Naive thymus-derived CD4-positive, alpha-beta T cell (primary cell): ENCODE measurements at places on chromosomes 6 and 20.

- no peak for DNase-seq
These were observed 65.5 kb downstream of the PLCB4 start for GRCh38 chr20:9134346-9134745.

GRCh38 chr20:63378626-63379025, 17.5 kb upstream of the CHRNA4 start:
- DNase-seq = no peak

GRCh38 chr20:50627747-50628146, 63.6 kb downstream of the RIPOR3 start:
- DNase-seq = no peak

- no peak for DNase-seq
These were observed 2.1 kb downstream of the CALHM6 start for GRCh38 chr6:116463301-116463700.

DNA sequence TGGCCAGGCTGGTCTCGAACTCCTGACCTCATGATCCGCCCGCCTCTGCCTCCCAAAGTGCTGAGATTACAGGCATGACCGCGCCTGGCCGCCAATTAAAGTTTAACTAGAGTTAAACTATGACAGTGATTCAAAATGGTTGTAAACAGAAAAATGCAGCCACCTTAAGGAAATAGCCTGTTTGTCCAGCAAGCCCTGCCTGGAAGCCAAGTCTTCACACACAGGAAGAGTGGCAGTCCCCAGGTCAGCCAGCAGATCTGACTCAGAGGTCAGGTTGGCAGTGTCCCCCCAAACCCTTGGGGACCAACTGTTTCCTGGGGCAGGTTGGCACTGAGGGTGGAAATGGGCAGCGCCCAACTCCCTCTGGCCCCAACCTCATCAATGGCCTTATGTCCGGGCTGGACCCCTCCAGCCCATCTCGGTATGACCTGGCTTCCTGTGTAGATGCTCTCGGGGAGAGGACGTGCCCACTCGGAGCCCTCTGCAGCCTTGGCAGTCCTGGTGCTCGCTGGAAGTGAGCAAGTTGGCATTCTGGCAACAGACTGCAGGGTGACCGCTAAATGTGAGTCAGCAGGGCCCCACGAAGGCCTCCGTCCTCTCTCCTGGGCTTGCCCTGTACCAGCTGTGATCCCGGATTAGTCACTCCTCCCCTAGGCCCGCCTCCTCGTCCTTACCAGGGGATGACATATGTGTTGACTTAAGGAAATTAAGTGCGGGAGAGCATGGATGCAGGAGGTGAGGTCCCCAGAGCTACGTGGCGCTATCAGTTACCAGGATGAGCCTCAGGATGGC, 9.7 kb upstream of the HSP90AB1 start:
- DNase-seq = peak; percentile 44

DNA sequence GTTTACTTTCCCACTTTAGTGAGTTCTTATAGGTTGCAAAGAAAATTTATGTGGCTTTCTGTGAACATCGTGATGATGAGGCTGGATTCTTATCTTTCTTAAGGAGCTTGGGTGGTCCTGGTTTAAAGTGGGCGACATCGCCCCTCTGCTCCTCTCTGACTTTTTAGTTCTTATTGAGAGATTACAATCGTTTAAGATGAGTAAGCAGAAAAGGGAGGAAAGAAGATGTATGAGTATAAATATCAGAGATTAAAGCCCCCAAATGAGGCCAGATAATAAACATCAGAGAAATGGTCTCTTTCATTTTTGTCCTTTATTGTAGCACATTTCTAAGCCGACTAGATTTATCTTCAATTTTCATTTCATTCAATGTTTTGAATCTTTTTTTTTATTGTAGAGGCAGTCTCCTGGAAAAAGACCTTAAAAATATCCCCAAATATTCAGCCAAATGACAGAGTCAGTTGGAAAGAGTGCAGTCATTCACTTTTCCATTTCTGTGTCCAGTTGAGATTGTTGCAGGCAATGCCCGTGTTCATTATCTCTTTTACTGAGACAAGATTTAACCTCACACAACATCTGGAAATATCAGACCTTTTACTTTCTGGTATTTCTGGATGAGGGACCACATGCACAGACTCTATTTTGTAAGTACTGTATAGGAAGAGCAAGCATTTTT, 62.0 kb upstream of the PDE7B start:
- no peak for DNase-seq

DNA sequence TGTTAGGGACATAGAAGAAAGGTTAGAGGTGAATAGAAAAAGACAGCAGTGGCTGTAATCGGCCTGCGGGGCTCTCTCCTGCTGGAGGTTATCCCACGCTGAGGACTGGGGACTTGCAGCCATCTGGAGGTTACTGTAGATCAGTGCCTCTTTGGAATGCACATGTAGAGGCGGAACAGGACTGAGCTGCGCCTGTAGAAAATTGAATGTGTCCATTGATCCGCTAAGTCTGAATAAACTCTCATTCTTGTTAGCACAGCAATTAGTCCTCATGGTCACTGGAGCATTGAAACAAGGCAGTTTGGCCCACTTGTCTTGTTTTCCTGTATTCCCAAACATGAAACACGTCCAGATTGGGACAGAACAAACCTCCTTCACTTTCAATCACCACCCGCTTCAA, 46.3 kb upstream of the F13A1 start:
- DNase-seq = no peak

GRCh38 chr20:4243071-4243470, 227.7 kb upstream of the RNF24 start:
- DNase-seq = no peak

DNA sequence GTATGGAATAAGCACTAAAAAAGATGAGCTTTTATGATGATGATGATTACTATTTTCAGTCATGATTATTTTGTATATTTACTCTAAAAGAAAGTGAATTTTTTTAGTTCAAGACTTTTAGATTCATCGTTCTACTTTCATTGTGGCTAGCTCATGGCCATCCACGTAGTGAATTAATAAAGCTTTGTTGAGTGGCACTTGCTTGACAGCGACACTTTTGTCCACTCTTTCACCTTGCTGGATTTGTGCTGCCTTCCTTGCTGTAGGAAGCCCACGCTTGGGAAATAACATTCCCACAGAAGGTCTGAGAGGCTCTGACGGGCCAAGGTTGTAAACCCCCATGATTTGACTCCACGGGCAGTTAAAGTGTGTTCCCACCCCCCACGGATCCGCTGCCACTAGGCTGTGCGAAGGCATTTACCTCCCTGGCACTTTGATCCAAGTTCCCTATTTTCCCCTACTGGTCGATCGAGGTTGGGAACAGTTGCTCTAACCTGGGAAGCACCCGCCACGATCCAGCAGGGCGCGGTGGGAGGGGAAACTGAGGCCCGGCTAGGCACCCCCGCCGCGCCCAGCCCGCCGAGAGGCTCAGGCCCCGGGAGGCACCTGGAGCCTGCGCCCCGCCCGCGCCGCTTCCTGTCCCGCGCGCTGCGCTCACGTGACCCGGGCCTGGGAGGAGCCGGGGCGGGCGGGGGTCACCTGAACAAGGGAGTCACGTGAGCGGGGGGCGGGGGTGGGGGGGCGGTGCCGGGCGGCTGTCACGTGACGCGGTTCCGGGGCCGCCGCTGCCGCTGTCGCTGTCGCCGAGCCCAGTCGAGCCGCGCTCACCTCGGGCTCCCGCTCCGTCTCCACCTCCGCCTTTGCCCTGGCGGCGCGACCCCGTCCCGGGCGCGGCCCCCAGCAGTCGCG, at the start of gene IGF2R:
TSS of gene IGF2R (plus strand) at position 788 of the 909 bp plus-strand sequence. CDS start 165 bp downstream, outside the sequence.
- peak; percentile 90 for DNase-seq

DNA sequence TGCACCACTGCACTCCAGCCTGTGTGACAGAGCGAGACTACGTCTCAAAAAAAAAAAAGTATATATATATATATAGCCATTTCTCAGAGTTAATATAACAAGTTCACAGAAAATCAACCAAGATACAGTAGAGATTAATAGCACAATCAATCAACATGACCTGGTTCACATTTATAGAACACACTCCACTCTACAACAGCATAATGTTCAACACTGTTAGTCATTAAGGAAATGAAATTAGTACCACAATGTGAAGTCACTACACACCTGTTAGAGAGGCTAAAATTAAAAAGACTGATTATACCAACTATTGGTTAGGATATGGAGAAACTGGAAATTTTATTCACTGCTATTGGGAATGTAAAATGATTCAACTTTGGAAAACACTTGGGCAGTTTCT, 387.7 kb downstream of the QKI start:
- no peak for DNase-seq

- no peak for DNase-seq
These were observed 67.8 kb upstream of the SMIM29 start for GRCh38 chr6:34316431-34317171.

GRCh38 chr20:60261333-60261732, 303.1 kb downstream of the CDH26 start:
- DNase-seq = no peak

DNA sequence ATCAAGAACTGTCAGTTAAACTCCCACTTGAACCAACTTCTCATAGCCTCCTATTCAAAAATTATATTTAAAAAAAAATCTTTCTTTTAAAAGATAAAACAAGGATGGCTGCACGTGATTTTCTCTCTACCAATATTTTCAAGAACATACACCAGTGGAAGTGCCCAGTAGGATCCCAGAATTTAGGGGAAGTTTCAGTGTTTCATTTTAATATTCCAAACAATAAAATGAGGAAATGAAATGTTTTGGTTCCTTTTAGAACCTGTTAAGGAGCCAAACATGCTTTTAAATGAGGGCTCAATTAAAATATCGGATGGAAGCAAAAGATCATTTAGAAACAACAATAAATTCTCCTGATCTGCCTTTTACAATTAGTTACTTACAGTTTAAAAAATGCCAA, 26.4 kb upstream of the PRELID3B start:
- DNase-seq = no peak

DNA sequence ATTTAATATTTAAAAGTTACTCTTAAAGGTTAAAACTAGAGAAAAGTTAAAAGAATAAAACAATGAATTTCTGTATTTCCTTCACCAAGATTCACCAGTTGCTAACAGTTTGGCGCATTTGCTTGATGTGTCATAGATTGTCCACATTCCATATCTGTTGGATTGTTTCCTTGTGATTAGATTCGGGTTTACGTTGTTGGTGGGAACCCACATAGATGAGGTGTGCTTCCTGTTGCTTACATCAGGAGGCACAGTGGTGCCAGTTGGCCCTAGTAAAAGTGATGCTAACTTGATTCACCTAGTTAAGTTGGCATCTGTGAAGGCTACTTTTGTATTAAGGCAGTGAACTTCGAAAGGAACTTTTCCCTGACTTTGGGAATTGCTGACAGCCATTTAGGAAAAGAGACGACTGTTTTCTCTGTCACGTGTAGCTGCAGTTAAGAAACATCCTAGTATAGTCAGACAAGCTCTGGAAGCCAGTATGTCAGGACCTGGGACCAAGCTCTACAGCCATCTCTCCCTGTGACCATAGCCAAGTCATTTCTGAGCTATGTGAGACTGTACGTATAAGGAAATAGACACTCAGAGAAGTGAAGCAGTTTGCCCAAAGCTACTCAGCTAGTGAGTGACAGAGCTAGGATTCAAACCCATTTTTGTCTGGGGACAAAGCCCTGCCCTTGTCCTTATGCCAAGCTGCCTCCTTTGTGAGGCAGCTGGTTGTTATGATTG, 49.0 kb downstream of the PPARD start:
- DNase-seq = no peak

GRCh38 chr6:66985816-66986215, 1278.8 kb upstream of the EYS start:
- no peak for DNase-seq

DNA sequence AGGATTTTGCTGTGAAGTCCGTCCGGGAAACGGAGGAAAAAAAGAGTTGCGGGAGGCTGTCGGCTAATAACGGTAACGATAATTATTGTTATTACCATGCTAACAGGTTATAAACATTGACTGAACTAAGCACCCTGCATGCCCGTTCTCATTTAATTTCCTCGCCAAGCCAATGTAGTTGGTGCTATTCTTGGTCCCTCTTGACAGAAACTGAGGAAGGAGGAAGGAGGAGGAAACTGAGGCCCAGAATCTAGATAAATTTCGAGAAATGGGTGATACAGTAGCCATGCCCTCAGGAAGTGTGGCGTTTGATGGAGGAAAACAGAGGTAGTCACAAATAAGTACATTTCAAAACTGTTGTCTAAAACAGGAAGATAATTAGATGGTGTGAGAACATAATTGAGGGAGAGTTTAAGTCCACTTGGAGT, 474 bp downstream of the TPX2 start:
- DNase-seq = no peak

DNA sequence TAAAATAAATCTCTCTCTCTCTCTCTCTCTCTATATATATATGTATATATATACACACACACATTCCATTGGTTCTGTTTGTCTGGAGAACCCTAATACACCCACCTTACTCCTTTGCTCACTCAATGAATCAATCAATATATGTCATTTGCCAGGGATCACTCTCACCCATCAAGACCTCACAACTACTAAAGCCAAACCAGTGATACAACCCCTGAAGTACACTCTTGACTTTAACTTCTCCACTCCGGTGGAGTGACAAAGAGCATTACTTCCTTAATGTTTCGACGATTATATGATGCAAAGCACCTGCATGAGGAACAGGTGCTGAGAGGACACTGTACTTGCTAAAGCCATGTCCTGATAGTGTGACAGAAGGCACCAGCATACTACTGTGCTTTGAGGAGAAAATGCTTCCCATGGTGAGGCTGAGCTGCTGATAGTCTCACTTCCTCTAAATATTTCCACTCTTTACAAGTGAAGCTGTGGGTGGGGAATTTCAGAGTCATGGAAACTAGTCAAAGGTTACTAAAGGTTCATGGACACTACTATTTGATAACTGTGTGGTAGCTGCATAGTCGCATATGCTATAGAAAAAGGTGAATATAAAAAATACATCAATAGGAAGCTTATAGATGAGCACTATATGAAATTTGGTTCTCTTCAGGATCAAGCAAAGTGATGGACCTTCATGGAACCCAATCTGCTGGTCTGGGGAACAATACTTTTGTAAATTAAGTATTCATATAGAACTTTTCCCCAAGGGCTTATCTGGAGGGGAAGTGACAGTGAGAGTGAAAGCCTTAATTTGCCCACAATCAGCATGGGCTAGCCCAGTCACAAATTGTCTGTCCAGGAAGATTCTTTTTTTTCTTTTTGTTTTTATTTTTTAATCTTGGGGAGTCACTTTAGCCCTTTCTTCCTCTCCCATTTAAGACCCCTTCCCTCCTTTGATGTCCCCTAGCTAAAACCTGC, 141.9 kb upstream of the NEDD9 start:
- no peak for DNase-seq

GRCh38 chr6:136337121-136337520, 47.5 kb upstream of the BCLAF1 start:
- DNase-seq = no peak

GRCh38 chr6:32692019-32692418, 25.6 kb upstream of the HLA-DQB1 start:
- DNase-seq = peak; percentile 62

GRCh38 chr6:14020551-14020950, 95.8 kb downstream of the RNF182 start:
- DNase-seq = no peak

GRCh38 chr6:136628996-136629395, 78.8 kb upstream of the MAP7 start:
- DNase-seq = no peak

- no peak for DNase-seq
These were observed 31.0 kb downstream of the ASCC3 start for GRCh38 chr6:100850174-100850573.
